ENCODE measurements at places on chromosomes 3 and 15.

DNA sequence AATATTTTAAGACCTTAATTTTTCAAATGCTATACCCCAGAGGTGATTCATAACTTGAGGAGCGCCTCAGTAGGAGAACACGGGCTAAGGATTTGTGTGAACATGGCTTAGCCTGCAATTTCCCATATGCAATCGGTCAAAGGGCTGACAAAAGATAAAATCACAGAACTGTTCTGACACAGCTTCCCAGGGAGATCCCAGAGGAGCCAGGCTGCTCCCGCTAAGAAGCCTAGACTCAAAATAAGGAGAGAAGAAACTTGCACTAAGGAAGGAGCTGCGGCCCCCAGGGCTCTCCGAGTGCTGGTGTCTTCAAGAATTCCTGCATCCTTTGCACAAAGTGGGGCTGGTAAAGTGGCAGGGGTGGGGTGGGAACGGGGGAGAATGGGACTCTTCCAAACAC lies 106.3 kb upstream of the DLG1 start:
- no peak for DNase-seq

- DNase-seq, result no peak
Observed at GRCh38 chr15:40914486-40914885, 14.7 kb upstream of the DLL4 start.

DNA sequence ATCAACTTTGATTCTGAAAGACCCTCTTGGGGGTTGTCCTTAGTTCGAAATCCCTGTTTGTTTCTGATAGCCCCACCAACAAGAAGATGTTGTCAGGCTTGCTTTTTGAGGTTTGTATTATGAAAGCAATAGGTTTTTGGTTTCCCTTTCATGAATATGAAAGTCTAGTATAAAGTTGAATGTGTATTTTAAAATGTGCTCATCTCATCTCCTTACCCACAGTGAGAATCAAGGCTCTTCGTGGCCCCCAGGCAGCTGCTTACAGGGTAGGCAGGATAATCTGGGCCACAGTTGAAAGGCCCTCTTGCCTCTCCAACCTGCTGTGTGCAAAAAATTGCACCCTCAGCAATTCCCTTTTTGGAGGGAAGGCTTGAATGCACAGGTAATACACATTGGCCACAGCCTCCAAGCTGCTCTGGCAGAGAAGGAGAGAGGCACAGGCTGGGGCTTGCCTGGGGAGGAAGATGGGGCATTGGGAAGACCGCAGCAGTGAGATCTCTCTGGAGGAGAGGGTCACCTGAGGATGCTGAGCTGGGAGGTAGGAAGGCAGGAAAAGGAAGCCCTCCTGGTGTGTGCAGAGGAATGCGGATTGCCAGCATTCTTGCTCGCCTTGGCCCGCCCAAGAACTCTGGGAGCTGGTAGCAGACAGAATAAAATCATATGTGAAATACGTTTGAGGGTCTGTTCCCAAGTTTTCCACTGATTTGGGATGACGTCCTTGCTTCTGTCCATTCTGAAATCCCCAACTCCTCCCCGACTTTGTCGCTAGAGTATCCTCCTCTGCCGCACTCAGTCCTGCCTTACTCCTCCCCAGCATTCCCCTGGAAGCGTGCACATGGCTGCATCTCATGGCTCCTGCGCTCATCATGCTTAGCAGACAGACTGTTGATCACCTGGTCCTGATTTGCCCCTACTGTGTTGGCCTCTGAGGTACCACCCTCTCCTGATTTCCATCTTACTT lies 196.4 kb downstream of the RPLP1 start:
- DNase-seq, result no peak

DNA sequence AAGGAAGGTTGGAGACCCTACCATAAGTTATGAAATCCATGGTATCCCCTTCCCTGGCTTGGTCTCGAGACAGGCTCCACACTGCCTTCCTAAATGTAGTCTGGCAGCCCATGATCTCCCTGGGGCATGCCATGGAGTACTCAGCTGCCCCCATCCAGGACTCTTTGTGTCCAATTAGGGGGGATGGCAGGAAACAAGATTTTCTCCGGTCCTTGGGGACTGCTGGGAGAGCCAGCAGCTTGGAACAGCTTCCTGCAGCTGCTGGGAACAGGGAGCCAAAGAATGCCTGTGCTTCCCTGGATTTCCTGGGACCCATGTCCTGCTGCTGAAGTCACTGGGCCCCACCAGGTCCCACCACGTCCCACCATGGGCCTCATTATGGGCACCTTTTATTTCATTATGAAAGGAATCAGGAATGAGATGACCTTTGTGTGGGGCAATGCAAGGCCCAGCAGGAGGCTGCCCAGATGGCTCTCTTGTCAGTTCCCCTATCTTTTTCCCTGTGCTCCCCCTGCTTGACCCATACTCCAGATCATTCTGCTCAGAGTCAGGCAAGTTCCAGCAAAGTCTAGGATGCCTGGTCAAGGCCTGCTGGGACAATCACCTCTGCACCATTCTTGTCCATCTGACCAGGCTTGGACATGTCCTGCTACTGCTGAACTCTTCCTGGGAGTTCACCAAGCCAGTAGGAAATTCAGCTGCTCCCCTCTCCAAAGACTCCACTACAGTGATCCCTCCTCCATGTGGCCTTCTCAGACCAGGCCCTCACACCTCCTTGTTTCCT lies 15.0 kb upstream of the DAG1 start:
- DNase-seq, result no peak

- DNase-seq, result no peak
Observed at GRCh38 chr15:72050700-72051099, 67.2 kb downstream of the MYO9A start.

- DNase-seq, result no peak
Observed at GRCh38 chr3:50127251-50127691, 27.9 kb upstream of the SEMA3F start.

GRCh38 chr3:9916346-9916733 lies 558 bp upstream of the IL17RC start:
- no peak for DNase-seq

DNA sequence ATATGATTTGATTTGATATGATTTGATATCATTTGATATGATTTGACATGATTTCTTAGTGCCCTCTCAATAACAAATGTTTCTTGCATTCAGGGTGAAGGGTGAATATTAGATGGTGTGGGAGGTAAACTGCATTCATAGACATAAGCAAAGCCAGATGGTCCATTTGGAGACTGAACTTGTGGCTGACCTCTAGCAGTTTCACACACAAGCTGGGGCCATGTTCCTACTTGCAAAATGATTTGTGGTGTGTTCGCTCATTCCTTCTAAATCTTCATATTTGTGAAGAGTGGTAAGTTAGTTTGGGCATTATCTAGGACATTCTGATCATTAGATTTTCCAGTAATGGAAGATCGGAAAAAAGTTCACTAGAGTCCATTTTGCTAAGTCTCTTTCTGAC lies 40.5 kb upstream of the CCR4 start:
- DNase-seq, result no peak

DNA sequence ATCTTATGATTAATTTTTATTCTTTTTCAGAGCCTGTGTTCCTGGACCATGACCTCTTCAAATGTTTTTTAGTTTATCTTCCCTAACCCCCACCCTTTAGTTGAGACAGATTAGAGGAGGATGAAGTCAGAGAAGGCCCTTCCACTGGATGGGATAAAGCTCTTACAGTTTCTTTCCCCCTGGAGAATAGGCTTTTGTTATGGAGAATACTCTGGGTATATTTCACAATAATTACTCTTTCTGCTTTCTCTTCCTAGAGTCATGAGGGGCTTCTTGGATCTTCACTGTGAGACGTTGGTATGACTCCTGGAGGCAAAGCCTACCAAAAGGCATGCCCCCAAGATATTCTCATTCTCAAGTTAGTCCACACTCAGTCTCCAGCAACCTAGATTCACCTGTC lies 144.4 kb upstream of the THRB start:
- DNase-seq, result no peak

- DNase-seq, result no peak
Observed at GRCh38 chr3:24793896-24794295, 299.2 kb upstream of the THRB start.

- DNase-seq, result no peak
Observed at GRCh38 chr3:82048711-82049110, 287.3 kb upstream of the GBE1 start.

- no peak for DNase-seq
Observed at GRCh38 chr3:126931806-126932187, 51.1 kb upstream of the PLXNA1 start.

GRCh38 chr3:123481071-123481470 lies 32.2 kb upstream of the ADCY5 start:
- no peak for DNase-seq

DNA sequence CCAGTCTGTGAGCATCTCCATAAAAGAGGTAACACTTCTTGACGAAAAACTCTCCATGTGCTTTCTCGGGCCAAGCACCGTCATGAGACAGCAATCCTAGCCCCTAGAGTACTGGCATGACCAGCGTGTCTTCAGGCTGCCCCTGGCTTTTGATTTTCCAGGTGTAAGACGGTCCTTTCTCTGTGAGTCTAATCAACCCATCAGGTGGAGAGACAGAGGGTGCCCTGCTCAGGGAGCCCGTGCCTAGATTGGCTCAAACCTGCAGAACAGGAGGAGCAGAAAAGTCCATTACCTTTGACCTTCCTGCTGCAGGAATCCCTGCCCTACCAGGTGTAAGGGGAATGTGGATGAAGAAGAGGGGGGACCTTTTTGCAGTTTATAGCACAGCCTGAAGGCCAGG lies 109.5 kb upstream of the CHRM5 start:
- DNase-seq, result no peak

GRCh38 chr3:123152687-123153086 lies 49.1 kb upstream of the SEC22A start:
- peak; percentile 34 for DNase-seq

- DNase-seq, result no peak
Observed at GRCh38 chr3:107524326-107524840, 1.6 kb downstream of the BBX start.

DNA sequence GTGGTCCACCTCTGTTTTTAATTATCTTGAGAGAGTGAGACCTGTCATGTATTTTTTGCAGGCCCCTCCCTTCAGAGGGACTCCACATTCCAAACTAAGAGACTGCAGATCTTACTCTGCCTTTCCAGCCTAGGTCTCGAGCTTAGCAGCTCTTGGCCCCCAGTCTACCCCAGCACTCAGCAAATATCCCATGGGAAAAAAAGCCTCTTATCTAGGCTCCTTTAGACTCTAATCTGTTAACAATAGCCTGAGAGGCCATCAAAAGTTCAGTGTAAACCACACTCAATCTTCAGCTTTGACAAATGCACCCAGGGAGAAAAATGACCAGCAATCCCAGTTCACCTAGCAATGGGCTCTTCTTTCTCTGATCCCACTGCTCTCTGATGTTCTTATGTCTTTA lies 8.6 kb upstream of the BLM start:
- no peak for DNase-seq

GRCh38 chr3:50233176-50233575 lies 2.8 kb upstream of the GNAI2 start:
- no peak for DNase-seq

DNA sequence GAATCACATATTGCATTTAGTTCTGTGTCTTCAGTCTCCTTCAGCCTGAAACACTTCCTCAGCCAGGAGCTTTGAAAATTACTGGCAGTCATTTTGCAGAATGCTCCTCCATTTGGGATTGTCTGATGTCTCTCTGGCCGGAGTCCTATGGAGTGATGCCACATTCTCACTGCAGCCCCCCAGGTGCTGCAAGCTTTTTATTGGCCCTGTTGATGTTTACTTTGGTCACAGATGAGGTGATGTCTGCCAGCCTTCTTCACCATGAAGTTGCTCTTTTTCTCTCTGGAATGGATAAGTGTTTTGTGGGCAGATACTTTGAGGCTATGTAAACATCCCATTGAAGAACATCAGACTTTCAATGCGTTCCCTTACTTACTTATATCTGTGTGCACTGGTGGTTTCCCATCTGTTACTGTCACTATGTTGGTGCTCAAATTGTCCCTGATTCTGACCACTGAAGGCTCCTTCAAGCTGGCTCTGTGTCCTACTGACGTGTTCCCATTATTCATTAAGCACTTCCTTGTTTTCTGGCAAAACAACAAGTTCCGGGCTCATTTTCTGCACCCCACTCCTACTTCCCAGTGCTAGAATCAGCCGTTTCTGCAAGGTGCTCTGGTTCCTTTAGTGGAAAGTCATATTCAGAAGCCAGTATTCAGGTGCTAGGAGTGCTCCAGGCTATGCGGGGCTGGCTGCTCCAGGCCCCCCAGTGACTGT lies 1.4 kb upstream of the CLEC3B start:
- DNase-seq, result no peak

DNA sequence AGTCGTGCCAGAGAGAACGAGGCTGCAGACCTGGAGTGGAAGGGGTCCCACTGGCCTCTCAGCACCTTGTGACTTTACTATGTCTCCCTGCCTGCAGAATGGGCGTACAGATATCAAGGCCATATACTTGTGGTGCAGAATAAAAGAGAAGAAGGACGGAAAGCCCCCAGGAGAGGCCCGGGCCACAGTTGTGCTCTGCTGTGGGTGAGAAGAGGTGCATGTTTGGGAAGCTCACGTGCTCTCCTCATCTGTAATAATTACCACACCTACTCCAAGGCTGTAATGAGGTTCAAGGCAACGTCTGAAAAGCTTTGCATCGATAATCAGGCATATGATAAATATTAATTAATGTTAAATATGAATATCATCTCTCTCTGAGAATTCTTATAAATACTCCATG lies 58.0 kb downstream of the MGLL start:
- peak; percentile 13 for DNase-seq

GRCh38 chr3:126865736-126866135 lies 117.2 kb upstream of the PLXNA1 start:
- DNase-seq, result no peak

DNA sequence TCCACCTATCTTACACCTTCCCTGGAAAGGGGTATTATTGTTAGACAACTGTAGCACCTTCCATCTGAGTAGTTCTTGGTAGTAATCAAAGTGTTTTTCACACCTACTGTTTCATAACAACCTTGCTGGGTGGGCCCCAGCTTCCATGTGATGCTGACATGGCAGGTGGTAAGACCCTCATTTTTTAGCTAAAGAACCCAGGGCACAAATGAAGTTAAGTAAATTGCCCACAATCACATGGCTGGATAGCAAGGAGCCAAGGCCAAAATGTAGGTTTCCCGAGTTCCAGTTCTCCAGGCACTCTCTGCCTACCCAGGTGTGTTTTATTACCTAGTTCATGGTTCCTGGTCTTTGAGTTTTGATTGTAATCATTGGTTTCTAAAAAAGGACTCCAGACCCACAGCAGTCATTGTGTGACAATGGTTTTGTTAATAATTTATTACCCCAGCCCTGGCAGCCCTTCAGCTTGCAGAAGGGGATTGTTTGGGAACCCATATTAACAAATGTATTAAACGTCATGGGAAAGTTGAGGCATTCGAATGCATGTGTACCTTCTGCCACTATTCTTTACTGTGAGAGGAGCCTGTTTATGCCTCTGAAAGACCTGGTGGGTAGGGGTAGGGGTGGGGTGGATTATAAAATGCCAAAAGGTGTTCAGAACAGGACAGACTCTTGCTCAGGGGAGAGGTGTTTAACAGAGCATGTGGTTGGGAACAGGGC lies 222.2 kb upstream of the BHLHE40 start:
- DNase-seq, result no peak

DNA sequence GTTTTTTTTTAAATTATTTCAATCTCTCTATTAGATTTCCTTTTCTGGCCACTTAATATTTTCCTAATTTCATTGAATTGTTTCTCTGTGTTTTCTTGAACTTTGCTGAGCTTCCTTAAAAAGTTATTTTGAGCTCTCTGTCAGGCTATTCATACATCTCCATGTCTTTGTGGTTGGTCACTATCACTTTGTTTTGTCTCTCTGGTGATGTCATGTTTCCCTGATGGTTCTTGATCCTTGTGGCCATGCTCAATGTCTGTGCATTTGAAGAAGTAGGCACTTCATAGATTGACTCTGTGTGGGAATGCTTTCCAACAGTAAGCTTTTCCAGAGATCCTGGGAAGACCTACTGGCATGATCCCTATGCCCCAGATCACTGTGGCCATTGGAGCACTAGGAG lies 18.6 kb downstream of the CD200R1 start:
- no peak for DNase-seq
